ENCODE measurements at places on chromosomes 5 and 9.

GRCh38 chr5:62650197-62650596 is 71.6 kb downstream of the LRRC70 start:
- no peak for DNase-seq
- no peak overlapping the region for H3K4me3 ChIP-seq
- no peaks in the 10 kb centered on the region for H3K27me3 ChIP-seq
- peaks cover 7% of the 10 kb centered on the region for H3K4me1 ChIP-seq
- no peak overlapping the region for H3K27ac ChIP-seq

DNA sequence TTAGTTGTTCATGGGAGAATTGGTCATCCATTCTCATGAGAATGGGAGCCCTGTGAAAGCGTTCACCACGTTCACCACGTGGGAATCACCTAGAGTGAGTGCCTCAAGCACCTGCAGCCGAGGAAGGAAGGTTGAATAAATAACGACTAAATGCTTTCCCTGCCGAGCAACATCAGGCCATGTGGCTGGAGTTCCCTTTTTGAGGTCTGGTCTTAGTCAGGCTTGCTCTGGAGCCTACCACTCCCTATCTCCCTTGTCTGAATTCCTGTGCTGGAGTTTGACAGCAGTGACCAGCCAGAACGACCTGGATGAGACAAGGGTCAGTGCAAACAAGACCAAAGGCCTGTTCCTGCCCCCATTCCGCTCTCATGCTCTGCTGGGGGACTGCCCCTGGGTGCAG is 28.5 kb downstream of the KCNMB1 start:
- no peak overlapping the region for H3K4me3 ChIP-seq
- no peaks in the 10 kb centered on the region for H3K36me3 ChIP-seq
- H3K27ac ChIP-seq = no peak overlapping the region

DNA sequence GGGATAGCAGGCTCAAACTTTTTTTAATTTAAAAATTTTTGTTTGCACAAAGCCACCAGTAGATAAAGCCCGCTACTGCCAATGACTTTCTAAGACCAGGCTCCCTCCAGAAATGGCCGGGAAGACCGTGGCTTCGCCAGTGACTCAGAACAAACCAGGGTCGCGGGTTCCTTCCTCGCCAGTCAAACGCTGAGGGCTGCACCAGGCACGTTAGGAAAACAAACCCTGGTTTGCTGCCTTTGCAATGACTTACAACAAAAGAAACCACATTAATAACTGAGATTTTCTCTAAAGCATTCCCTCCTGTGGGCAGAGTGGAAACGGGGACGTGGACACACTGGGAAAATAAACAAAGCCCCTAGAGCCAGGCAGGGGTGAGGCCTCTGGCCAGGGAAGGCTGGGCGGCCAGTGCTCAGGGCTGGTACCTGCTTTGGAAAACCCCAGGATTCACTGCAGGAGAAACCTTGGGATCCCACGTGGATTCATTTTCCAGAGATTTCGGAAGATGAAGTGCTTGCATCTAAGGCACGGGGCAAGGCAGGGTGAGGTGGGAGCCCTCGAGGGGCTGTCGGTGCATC is 3.8 kb downstream of the PRRX2 start:
- DNase-seq = no peak
- peak overlapping the region; percentile 40 for H3K27ac ChIP-seq
- H3K4me1 ChIP-seq = peaks cover 3% of the 10 kb centered on the region
- H3K36me3 ChIP-seq = no peaks in the 10 kb centered on the region
- H3K4me3 ChIP-seq = no peak overlapping the region
- peaks cover 3% of the 10 kb centered on the region for H3K27me3 ChIP-seq

GRCh38 chr5:112116371-112116770 is 302.7 kb downstream of the EPB41L4A start:
- H3K27ac ChIP-seq = no peak overlapping the region
- DNase-seq = no peak
- peaks cover 8% of the 10 kb centered on the region for H3K27me3 ChIP-seq
- H3K4me1 ChIP-seq = no peaks in the 10 kb centered on the region
- no peak overlapping the region for H3K4me3 ChIP-seq
- no peaks in the 10 kb centered on the region for H3K36me3 ChIP-seq

DNA sequence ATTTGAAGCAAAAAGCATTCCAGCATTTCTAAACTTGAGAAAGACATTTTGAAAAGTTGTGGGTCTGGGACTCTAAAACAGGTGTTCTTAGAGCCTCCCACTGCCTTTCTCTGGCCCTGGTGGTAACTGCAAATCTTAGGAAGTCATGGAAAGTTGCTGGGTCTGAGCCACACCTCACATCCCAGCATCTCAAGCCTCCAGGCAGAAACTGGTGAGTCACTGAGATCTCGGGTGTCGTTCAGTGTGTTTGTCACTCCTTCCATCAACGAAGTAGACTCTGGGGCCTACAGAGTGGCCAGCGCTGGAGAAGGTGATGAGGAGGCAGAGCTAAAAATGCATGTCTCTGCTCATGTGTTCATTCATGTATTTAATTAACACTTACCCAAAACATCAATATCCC is 59.6 kb upstream of the C5orf58 start:
- peaks cover 2% of the 10 kb centered on the region for H3K27me3 ChIP-seq
- no peaks in the 10 kb centered on the region for H3K36me3 ChIP-seq
- H3K4me3 ChIP-seq = no peak overlapping the region
- DNase-seq = no peak
- no peak overlapping the region for H3K27ac ChIP-seq
- H3K4me1 ChIP-seq = no peaks in the 10 kb centered on the region

- no peak overlapping the region for H3K27ac ChIP-seq
- H3K27me3 ChIP-seq = peaks cover 9% of the 10 kb centered on the region
- H3K4me1 ChIP-seq = no peaks in the 10 kb centered on the region
These were observed 128.6 kb upstream of the EFNA5 start for GRCh38 chr5:107799306-107799705.

DNA sequence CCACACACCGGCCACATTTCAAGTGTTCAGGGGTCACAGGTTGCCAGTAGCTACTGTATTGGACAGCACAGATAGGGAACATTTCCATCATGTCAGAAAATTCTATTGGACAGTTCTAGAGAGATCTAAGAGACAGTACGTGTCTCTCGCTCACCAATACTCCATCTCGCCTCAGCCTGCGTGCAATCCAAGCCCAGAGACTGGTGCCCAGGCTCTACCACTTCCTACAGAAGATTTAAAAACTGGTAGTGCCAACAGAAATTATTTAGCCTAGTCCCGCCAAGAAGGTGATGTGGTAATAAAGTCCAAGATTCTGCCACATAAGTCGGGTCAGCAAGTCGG is 390 bp upstream of the SNX2 start:
- DNase-seq = no peak
- H3K4me3 ChIP-seq = peak overlapping the region; percentile 97
- no peaks in the 10 kb centered on the region for H3K36me3 ChIP-seq
- peak overlapping the region; percentile 95 for H3K27ac ChIP-seq
- H3K4me1 ChIP-seq = peaks cover 27% of the 10 kb centered on the region

GRCh38 chr9:69065660-69066059 is 30.1 kb downstream of the FXN start:
- H3K4me3 ChIP-seq = no peak overlapping the region
- H3K36me3 ChIP-seq = peaks cover 11% of the 10 kb centered on the region
- peaks cover 5% of the 10 kb centered on the region for H3K4me1 ChIP-seq
- H3K27me3 ChIP-seq = no peaks in the 10 kb centered on the region
- no peak overlapping the region for H3K27ac ChIP-seq

Measured in naive thymus-derived CD8-positive, alpha-beta T cell (primary cell).